ENCODE measurements at places on chromosomes 3 and 15. TPM values are rescaled to one million over a fixed set of nuclear protein-coding genes. Genes with fewer than 3 reads are reported as not detected.

GADL1 gene
- total RNA-seq: not detected

SUSD5 gene
- total RNA-seq: 9.6 TPM

VGLL3 gene
- total RNA-seq: 3.0 TPM

PODXL2 gene
- total RNA-seq: 3.2 TPM

FGD5 gene
- total RNA-seq: 29.3 TPM

B3GNT5 gene
- 8.9 TPM for total RNA-seq

CCDC80 gene
- total RNA-seq: 100 TPM

IQCH gene
- total RNA-seq: 10.0 TPM

CHRM5 gene
- not detected for total RNA-seq

CAMK2N2 gene
- not detected for total RNA-seq

C3orf52 gene
- total RNA-seq: 32.0 TPM

SLC35A5 gene
- 55.6 TPM for total RNA-seq

CHCHD4 gene
- 15.3 TPM for total RNA-seq

ASB14 gene
- not detected for total RNA-seq

MINAR1 gene
- total RNA-seq: 1.1 TPM

KLHL40 gene
- not detected for total RNA-seq

CACNA2D3 gene
- 4.8 TPM for total RNA-seq

MELTF gene
- total RNA-seq: 5.7 TPM

ARGFX gene
- not detected for total RNA-seq

PTPRG gene
- total RNA-seq: 207 TPM

TGM5 gene
- not detected for total RNA-seq

SNX22 gene
- total RNA-seq: 102 TPM

PP2D1 gene
- not detected for total RNA-seq

ZKSCAN7 gene
- 12.0 TPM for total RNA-seq

PEX5L gene
- 2.0 TPM for total RNA-seq

OXTR gene
- total RNA-seq: 0.29 TPM

GABRA5 gene
- total RNA-seq: not detected

SNURF gene
- 61.2 TPM for total RNA-seq

UCN2 gene
- total RNA-seq: not detected

ST8SIA2 gene
- 4.3 TPM for total RNA-seq

ABTB1 gene
- 29.1 TPM for total RNA-seq

SLC7A14 gene
- total RNA-seq: 0.34 TPM

BOC gene
- total RNA-seq: 40.2 TPM

SOX2 gene
- 0.27 TPM for total RNA-seq

PIGZ gene
- 0.46 TPM for total RNA-seq

TF gene
- 1.3 TPM for total RNA-seq

FBXO40 gene
- total RNA-seq: not detected

CDHR4 gene
- not detected for total RNA-seq

CYP8B1 gene
- not detected for total RNA-seq

MYEF2 gene
- 13.2 TPM for total RNA-seq

FHIT gene
- total RNA-seq: 15.6 TPM

All from thyroid gland (tissue), 4 donors.